ENCODE measurements at places on chromosomes 2 and 18.

- DNase-seq, result no peak
Measured at GRCh38 chr2:173427887-173428668, 73.4 kb downstream of the CDCA7 start.

DNA sequence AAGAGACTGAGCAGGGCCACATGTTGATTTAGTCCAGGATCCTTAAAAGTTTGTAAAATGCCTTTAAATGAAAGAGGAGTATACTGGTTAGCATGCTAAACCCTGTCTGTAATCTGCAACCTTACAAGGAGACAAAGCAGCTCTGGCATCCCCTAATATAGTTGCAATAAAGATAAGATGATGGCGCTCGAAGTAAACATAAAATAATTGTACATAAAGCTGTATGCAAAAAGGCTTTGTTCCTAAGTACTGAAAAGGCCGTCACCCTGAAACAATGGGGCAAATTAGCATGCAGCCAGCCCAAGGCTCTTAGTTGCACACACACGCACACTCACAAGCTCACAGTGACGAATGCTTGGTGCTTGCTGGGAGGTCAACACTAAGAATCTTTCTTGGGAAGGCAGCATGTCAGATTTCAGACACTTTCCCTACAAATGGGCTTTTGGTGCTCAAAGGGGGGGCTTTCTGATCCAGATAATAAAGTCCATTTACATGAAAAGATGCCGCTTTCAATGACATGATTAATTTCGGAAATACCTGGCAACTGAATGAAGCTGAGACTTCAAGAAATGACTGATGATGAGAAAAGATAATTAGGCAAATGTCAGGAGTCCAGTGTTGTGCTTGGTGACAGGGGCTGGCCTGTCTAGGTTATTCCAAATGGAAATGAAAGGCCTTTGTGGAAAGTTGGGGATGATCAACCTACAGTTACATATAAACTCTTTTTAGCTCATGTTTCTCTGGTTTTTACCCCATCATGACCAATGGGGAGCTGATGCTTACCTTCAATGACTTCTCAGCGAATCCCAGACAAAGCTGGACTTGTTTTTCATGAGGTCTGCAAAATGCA is 370.3 kb downstream of the MEIS1 start:
- DNase-seq, result no peak

- no peak for DNase-seq
Measured at GRCh38 chr2:238456970-238457926, 30.5 kb downstream of the ASB1 start.

- DNase-seq, result no peak
Measured at GRCh38 chr18:76466410-76466991, 28.5 kb downstream of the ZNF516 start.

- DNase-seq, result no peak
Measured at GRCh38 chr2:56410140-56410539, 226.3 kb downstream of the CCDC85A start.

DNA sequence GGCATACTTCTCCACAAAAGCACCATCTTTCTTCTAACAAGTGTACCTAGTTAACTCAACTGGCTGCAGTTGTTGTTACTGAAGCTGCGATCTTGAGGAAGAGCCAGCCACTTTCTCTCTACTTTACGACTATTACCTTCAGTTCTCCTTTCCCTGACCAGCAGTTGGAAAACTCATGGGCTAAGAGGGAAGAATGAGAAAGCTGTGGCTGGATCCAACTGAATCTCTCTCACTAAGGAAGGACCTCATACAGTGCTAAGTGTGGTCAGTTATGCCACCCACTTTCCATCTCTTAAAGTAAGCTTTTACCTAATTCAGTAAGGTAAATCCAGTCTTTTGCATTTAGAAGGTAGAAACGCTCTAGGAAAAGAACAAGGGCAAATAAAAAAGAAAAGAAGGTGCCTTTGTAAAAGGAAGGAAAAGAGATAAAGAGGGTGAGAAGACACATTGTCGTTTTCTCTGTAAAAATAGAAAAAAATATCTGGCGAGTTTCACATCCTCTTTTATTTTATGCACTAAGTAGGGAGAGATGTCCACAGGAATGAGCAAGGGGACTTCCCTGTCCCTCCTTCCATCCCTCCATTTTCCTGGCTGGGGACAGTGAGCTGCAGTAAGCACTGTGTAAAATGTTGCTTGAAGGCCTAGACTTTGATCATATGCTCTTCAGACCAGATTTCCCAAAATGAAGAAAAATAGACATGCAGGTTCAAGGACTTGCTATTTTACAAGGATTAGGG is 73.4 kb downstream of the PLEKHM3 start:
- peak; percentile 44 for DNase-seq

- no peak for DNase-seq
Measured at GRCh38 chr2:162369551-162369950, 25.6 kb downstream of the GCA start.

DNA sequence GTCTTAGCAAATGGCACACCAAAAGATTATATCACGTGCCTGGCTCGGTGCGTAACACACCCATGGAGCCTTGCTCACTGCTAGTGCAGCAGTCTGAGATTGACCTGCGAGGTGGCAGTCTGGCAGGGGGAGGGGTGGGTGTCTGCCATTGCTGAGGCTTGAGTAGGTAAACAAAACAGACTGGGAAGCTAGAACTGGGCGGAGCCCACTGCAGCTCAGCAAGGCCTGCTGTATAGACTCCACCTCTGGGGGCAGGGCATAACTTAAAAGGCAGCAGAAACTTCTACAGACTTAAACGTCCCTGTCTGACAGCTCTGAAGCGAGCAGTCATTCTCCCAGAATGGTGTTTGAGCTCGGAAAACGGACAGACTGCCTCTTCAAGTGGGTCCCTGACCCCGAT is 55.9 kb upstream of the FSHR start:
- DNase-seq, result no peak

DNA sequence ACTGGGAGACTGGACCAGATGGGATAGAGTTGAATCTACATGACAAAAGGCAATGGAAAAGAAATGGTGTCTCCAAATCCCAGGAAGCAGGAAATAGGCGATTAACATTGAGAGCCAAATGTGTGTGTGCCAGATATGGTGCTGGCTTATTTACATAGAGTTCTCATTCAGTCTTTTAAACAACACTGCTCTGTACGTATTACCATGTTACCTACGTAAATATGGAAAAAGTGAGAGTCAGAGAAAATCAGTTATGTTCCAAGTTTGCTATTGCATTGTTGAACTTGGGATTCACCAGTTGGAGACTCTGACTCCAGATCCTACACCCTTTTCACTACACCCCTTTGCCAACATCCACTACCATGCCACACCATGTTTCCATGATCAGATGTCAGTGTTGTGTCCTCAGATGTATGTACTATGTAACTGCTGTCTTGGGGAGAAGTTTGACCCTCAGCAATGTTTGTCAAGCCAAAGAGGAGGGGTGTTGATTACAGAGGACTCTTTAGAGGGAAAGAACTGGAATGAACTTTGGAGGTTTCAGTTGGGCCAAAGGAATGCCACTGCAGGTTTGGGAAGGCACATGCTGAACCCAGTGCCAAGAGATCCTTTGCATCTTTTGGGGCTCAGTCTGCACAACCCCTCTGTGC is 19.6 kb upstream of the GREB1 start:
- no peak for DNase-seq

- no peak for DNase-seq
Measured at GRCh38 chr18:32669549-32670165, 103.2 kb downstream of the KLHL14 start.

DNA sequence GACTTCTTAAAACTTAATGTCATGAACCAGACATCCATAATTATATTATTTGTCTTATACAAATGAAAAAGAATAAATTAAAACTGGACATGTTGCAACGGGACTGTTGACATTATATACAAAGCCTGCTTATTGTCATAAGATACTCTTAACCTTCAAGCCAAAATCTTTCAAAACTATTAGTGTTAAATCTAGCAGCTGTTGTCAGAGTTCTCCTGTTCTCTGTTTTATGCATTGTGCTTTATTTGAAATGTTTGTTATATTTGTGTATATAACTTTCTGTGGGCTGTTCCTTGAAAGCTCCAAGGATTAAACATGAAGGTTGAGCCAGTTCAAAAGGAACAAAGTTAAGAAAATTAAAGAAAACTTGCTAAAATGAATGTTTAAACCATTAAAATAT is 335.5 kb upstream of the NT5C1B start:
- no peak for DNase-seq

DNA sequence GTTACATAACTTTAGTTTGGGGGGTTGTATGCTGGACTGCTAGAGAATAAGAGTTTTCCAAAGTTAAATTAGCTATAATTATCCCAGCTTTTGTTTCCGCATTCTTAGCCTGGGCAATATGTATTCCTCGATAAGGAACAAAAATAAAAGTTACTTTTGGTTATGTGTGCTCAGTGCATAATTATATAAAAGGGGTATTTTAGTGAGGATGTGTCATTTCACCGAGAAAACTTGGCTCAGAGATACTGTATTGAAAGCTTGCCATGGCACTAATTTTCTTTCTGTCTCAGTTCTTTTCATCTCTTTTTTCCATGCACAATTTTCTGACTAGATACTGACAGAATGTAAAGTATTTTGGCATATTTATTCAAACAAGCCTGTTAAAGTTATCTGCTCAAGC is 28.2 kb downstream of the ARHGAP15 start:
- DNase-seq, result no peak

- DNase-seq, result no peak
Measured at GRCh38 chr18:32803568-32803967, 30.7 kb upstream of the KLHL14 start.

DNA sequence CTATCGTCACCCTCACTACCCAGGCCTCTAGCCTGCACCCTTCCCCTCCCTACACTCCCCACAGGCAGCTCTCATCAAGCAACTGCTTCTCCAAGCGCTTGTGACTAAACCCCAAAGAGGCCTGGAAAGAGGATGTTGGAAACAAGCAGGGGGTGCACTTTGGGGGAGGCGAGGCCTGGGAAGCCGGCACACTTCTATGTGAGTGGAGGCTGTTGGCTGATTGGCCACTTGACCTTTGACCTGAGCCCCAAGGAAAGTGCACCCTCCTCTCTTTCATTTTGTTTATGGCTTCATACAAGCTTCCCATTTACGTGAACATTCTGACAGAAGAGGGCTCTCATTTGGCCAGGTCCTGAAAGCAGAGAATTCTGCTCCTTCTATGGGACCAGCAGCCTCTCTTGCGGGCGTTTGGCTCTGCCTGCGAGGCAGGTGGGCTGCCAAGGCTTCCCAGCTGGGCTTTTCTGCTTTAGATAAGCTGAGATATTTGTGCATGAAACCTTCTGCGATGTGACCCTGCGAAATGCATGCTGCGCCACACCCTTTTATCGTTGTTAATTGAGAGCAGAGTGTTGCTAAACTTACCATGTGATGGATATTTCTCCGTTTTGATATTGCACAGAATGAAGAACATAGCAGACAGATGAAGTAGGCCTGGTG is 134.8 kb upstream of the NCK2 start:
- DNase-seq, result no peak

- no peak for DNase-seq
Measured at GRCh38 chr2:222257645-222258044, 41.2 kb downstream of the PAX3 start.

DNA sequence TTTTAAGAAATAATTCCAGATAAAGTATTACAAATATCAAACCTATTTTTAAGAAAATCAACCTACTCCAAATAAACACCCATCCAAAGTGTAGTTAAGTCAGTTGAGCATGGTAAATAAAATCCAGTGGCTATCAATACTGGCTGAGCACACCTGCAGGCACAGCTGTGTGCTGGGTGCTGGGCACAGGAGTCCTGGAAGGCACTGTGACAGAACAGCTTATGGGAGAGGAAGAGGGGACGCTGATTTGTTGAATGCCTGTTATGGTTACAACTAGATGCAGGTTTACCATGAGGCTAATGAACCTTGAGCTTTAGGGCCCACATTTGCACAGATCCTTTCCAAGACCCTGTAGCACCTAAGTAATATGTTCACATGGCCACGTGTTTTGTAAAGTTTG is 202.7 kb downstream of the MTX2 start:
- DNase-seq, result no peak

DNA sequence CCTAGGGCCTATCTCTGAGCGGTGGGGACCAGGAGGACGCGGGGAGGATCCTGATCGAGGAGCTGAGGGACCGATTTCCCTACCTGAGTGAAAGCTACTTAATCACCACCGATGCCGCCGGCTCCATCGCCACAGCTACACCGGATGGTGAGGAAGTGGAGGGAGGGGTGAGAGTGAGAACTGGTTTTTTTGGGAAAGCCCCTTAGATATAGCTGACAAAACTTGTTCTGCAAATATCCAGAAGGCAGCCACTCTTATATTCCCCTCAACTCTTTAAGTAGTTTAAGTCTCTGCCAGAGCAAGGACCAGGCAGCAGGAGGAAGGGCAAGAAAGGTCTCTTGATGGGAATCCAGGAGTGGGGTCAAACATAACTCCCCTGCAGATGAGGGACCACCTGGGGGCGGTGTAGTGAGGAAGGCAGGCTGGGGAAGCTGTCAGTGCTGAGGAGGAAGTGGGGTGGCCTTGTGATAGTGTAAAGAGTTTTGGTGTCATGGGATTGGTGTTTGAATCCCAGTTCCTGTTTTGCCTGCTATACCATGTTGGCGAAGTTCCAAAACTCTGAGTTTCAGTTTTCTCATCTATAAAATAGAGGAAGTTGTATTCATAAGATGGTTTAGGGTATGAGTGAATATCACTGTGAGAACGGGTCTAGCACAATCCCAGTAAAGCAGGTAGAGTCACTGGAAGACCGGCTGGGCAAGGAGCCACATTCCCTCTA is 3.4 kb downstream of the NAGK start:
- peak; percentile 98 for DNase-seq

DNA sequence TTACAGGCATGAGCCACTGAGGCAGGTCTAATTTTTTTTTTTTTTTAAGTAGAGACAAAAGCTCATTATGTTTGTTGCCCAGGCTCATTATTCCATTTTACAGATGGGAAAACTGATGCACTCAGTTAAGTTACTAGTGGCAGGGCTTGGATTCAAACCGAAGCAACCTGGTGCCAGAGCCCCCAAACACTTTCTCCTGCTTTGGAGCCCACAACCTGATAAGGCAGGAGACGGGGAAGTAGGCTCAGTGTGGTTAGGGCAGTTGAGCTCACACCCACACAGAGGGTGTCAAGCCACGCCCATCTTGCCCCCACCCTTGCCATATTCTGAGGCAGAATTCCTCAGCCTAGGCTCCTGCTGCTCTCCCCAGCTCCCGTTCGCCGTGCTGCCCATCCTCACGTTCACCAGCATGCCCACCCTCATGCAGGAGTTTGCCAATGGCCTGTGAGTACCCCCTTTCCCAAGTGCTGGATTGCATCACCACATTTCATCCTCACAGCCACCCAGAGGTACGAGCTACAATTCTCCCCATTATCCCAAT is 5.8 kb upstream of the CTDSP1 start:
- DNase-seq, result peak; percentile 56

- DNase-seq, result no peak
Measured at GRCh38 chr2:213189001-213189899, 37.8 kb upstream of the IKZF2 start.

DNA sequence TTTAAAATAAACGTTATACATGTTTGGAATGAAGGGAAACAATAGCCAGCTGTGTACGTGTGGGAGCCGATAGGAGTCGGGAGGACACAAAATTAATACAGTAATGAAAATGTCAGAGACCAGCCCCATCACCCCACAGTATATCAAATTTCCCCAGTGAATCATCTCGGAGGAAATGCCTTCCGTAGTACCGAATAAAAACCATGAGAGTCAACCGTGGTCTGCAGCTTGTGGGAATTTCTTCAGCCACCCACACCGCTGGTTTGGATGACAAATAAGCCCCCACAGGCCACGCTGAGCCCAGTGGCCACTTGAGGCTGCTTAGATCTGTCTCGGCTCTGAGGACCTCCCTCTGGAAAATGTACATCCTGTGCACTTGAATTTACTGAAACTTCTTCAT is 133.7 kb downstream of the COL6A3 start:
- no peak for DNase-seq

Measured in inflammatory macrophage treated with lipopolysaccharide for 4 hours (primary cell).